ENCODE measurements at places on chromosomes 2 and 18.

DNA sequence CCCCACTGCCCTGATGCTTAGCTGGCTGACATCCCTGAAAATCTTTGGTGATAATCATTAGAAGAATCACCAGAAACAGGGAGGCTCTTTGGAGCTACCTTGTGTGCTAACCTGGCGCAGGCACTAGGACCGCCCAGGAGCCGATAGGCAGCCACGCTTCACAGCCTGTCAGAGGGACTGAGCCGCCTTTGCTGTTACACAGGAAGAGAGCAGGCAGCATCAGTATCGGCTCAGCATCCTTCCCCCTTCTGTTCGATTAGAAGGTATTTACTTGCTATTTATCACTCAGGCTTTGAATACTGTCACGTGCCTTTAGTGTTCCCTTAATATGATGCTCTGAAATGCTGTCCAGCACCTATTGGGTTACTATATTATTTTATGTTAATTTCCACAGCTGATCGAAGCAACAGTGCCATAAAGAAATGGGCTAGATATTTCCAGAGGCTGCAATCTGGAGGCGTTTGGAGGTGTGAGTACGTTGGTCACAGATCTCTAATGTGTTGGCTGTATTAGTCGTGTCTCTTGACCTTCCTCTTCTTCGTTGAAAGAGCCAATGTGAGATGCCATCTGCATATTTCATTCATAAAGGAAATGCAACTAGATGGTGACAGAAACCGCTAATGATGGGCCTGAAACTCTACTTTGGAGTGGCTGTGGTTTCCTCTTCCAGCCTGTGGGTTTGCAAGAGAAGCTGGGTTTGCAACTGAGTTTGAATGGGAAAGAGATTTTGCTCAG is 110.4 kb upstream of the RAB27B start:
- no peak for DNase-seq

DNA sequence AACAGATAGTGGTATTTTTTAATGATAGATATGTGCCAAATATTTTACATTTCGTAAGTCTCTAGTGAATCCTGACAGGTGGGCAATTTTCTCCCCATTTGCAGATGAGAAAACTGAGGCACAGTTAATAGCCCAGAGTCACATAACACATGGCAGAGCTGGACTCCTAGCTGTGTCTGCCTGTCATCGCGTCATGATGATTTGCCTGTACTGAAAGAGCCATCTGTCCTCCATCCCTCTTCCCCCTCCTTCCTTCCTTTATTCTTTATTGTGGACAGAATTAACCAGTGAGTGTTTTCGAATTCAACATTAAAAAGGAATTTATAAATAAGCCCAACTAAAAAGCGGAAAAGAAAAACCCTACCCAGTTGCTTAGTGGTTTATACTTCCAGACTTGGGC is 3.2 kb downstream of the DNAJB2 start:
- DNase-seq = no peak

DNA sequence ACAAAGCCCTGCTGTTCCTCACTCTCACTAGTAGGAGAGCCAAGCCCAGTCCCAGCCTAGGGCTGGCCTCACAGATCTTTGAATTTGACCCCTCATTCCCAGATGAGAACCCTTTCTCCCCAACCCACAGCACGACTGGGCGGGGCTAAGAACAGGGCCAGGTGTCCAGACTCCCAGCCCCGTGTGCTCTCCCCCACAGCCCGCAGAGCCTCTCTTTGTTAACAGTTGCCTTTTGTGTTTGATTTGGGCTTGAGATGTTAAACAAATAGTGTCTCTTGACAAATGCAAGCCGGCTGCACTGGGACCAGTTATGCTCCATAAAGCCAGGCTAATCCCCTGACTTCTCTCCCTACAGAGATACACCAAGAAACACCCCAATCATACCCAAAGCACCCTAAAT is 4.7 kb upstream of the KCNK3 start:
- DNase-seq = peak; percentile 96

- DNase-seq = no peak
Observed at GRCh38 chr18:3649135-3649632, 199.2 kb downstream of the TGIF1 start.

- no peak for DNase-seq
Observed at GRCh38 chr2:180938451-180938850, 42.0 kb upstream of the UBE2E3 start.

DNA sequence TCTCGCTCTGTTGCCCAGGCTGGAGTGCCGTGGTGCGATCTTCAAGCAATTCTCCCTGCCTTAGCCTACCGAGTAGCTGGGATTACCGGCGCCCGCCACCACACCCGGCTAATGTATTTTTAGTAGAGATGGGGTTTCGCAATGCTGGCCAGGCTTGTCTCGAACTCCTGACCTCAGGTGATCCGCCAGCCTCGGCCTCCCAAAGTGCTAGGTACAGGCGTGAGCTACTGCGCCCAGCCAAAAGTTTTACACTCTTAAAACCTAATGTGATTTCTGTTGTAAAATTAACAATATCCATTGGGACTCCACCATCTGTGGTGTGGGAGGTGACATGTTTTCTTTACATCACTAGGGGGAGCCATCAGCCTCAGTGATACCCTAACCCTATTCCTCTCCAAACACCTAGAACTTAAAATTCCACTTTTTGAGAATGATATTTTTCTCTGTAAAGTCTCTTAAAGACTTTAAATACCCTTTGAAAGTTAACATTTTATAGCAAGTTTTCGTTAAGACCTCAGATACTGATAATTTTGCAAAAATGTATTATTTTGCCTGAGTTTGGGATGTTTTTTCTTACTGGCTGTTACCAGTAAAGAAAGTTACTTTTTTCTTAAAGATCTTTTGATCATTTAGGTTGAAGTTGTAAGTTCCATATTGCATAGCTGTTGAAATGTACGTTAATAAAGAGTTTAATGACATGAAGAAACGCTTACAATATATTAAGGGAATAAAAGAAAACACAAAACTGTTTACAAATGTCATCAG is 11.6 kb upstream of the EIF2AK2 start:
- peak; percentile 18 for DNase-seq

- DNase-seq = no peak
Observed at GRCh38 chr18:48367557-48367956, 41.6 kb downstream of the ZBTB7C start.

DNA sequence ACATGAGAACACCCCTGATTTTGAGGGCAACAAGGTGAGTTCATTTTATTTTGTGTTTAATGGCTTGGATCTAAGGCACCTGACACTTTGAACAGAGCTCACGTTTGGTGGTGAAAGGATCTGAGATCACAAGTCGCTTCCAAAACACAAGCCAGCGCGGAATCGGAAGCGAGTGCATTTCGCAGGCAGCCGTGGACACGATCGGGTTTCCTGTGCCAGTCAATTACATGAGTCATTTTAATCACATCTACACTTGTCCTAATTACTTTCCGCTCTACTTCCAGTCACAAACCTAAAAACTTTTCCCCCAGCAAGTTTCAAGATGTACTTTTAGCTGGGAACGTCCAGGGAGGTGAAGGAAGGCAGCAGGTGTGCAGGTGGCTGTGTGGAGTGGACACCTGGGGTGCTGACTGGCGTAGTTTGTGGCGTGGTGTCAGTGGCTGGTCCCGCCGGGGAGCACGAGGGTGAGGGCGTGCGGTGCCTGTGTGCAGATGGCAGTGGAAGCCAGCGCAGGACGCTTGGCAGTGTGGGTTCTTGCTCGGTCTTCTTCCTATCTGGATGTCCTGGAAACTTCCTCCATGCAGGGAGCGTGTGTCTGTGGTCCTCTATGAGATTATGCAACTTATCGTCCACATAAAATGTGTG is 75.6 kb downstream of the DCDC2C start:
- no peak for DNase-seq

- no peak for DNase-seq
Observed at GRCh38 chr2:1665761-1666505, 78.4 kb downstream of the PXDN start.

- no peak for DNase-seq
Observed at GRCh38 chr2:204175552-204176271, 239.1 kb downstream of the ICOS start.

- peak; percentile 56 for DNase-seq
Observed at GRCh38 chr2:218999881-219000568, 6.8 kb upstream of the CRYBA2 start.

- no peak for DNase-seq
Observed at GRCh38 chr2:207049122-207049521, 109.8 kb downstream of the CPO start.

DNA sequence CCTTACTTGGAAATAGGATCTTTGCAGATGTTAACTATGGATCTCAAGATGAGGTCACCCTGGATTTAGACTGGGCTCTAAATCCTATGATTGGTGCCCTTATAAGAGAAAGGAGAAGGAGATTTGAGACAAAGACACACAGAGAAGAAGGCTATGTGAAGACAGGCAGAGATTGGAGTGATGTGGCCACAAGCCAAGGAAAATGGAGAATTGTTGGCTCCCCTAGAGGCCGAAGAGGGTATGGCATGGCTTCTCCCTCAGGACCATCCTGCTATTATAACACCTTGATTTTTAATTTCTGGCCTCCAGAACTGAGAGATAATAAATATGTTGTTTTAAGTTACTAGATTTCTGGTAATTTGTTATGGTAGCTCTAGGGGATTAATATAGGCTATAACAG is 7.6 kb downstream of the CYBRD1 start:
- no peak for DNase-seq
